ENCODE measurements at places on chromosomes 12 and 14. TPM values are rescaled to one million over a fixed set of nuclear protein-coding genes. Genes with fewer than 3 reads are reported as not detected.

ZDHHC17 gene
- total RNA-seq, result 76.7 TPM

IL26 gene
- total RNA-seq, result not detected

SLC4A8 gene
- total RNA-seq, result 13.6 TPM

GLT8D2 gene
- 35.0 TPM for total RNA-seq

RPL41 gene
- total RNA-seq, result 7,548 TPM

KIF5A gene
- total RNA-seq, result not detected

RFLNA gene
- total RNA-seq, result 4.0 TPM

ZDHHC22 gene
- total RNA-seq, result not detected

CFAP251 gene
- total RNA-seq, result 9.0 TPM

SERPINA12 gene
- not detected for total RNA-seq

LLPH gene
- 21.5 TPM for total RNA-seq

PTCSC3 gene
- total RNA-seq, result not detected

TBX3 gene
- total RNA-seq, result 51.9 TPM

TRIM9 gene
- 8.7 TPM for total RNA-seq

GPRC5D gene
- total RNA-seq, result 0.37 TPM

DNA sequence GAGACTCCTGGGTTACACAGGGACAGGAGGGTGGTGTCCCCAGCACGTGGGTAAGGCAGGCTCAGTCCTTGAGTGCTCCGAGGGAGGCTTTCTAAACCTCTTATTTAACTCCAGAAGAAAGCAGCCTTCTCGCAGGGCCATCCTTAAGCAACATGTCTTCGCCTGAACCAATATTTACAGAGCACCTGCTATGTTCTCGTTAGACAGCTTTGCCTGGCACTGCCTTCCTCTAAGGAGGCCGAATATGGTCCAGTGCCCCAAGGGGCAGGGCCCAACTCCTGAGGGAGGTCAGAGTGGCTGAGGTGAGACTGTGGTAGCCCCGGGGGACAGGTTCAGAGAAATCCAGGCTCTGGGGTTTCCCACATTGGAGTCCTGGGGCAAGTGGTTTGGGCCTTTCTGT, 2.1 kb upstream of the SCARB1 start:
- DNase-seq, result no peak
- H3K4me3 ChIP-seq, result no peak overlapping the region
- peaks cover 7% of the 10 kb centered on the region for H3K4me1 ChIP-seq

DNA sequence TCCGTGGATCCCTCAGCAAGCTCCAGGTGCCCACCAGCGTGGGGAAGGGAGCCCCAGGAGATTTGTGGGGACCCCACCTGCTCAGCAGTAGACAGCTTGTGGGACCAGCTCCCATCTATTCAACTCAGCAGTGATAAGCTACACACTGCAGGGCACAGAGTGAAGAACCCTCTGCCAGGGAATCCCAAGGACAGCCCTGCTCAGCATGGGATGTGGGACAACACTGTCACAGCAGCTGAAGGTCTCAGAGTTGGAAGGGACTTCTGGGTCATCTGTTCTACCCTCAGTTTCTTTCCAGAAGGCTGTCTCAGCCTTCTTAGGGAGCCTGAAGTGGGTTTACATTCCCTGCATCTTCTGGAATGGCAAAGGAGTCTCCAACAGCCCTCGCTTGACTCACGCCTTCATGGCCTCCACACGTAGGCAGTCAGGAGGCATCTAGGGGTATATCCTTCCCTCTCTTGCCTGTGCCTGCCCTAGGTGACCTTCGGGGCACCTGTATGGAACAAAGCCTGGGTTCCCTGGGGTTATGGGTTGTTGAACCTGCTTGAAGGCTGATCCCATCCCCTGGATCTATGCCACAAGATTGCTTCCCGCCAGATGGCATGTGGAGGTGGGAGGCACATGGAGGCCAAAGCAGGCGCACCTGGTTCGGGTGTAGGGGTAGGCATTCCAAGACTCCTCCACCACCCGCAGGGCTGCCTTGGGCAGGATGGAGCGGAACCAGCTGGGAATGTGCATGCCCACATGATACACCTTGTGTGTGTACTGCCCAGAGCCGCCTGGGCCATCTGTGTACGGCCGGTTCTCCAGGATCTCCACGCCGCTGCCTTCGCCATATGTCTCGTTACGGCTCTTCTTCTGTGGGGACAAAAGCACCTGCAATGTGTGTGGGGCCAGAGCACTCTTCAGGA, 33.0 kb downstream of the ARL6IP4 start:
- no peak overlapping the region for H3K4me3 ChIP-seq
- H3K27me3 ChIP-seq, result no peaks in the 10 kb centered on the region
- H3K4me1 ChIP-seq, result no peaks in the 10 kb centered on the region

DNA sequence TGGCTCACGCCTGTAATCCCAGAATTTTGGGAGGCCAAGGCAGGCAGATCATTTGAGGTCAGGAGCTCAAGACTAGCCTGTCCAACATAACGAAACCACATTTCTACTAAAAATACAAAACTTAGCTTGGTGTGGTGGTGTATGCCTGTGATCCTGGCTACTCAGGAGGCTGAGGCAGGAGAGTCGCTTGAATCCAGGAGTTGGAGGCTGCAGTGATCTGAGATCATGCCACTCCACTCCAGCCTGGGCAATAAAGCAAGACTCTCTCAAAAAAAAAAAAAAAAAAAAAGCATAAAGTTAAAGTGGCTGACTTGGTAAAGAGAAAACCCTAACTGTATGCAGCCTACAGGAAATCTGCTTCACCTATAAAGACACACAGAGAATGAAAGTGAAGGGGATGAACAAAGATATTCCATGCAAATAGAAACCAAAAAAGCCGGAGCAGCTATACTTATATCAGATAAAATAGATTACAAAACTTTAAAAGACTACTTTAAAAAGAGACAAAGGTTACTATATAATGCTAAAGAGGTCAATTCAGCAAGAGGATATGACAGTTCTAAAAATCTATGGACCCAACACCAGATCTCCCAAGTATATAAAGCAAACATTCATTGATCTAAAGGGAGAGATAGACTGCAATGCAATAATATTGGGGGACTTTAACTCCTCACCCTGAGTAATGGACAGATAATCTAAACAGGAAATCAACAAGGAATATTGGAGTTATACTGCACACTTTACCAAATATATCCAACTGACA, 4.1 kb downstream of the CLEC2B start:
- H3K4me1 ChIP-seq, result peaks cover 2% of the 10 kb centered on the region
- peak overlapping the region; percentile 3 for H3K4me3 ChIP-seq
- DNase-seq, result no peak
- no peak overlapping the region for H3K27ac ChIP-seq

- no peaks in the 10 kb centered on the region for H3K27me3 ChIP-seq
- peaks cover 3% of the 10 kb centered on the region for H3K36me3 ChIP-seq
- no peak overlapping the region for H3K27ac ChIP-seq
- H3K4me3 ChIP-seq, result no peak overlapping the region
- H3K4me1 ChIP-seq, result no peaks in the 10 kb centered on the region
- DNase-seq, result no peak
These were observed 16.0 kb downstream of the ULK1 start for GRCh38 chr12:131910302-131911027.

GRCh38 chr12:14611640-14612203, 44.0 kb upstream of the PLBD1 start:
- no peaks in the 10 kb centered on the region for H3K27me3 ChIP-seq
- no peaks in the 10 kb centered on the region for H3K4me1 ChIP-seq
- no peak overlapping the region for H3K27ac ChIP-seq
- H3K4me3 ChIP-seq, result no peak overlapping the region
- DNase-seq, result no peak

GRCh38 chr14:104383996-104384775, 195.4 kb upstream of the C14orf180 start:
- H3K27ac ChIP-seq, result no peak overlapping the region
- H3K4me1 ChIP-seq, result peaks cover 11% of the 10 kb centered on the region

DNA sequence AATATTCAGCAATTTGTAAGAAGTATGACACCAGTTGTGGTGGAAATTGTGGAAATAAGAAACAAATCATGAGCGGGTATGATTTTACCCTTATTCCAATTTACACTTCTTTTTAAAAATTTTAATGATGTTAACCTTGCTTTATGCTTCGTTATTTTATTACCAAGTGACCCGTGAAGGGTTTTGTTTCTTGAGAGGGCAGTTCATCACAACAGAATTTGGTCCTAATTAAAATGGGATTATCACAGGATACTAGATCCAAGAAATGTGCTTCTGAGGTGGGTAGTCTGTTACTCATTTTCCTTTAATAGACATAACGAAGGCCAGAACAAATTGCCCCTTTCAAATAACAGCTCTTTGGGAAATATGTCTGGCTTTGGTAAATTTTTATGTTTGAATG, 25.5 kb upstream of the RASSF8 start:
- no peaks in the 10 kb centered on the region for H3K27me3 ChIP-seq
- H3K4me3 ChIP-seq, result no peak overlapping the region
- peaks cover 6% of the 10 kb centered on the region for H3K4me1 ChIP-seq
- DNase-seq, result no peak
- no peaks in the 10 kb centered on the region for H3K36me3 ChIP-seq

DNA sequence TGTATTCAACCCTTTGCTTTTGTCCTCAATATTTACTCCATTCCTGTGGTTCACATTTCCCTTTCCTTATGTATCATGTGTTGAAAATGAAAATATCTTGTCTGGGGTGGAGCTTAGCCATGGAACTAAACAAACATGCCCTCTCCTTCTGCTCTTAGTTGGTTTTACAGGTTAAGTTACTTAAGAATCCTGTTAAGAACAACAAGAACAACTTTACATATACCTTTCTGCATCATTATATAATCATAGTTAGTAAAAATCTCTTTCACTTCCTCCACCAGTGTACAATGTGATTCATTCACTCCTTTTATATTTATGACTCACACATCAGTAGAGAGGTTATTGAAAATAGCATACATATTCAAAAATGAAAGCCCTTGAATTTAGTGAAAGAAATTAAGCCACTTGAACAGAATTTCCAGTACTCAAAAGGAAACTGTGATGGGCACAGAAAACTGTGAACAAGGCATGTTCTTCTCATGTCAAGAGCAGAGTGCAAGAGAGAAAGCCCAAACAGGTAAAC, 307.7 kb downstream of the CCDC91 start:
- H3K27me3 ChIP-seq, result no peaks in the 10 kb centered on the region
- peaks cover 4% of the 10 kb centered on the region for H3K4me1 ChIP-seq
- no peak for DNase-seq
- no peak overlapping the region for H3K27ac ChIP-seq
- H3K36me3 ChIP-seq, result no peaks in the 10 kb centered on the region
- no peak overlapping the region for H3K4me3 ChIP-seq

DNA sequence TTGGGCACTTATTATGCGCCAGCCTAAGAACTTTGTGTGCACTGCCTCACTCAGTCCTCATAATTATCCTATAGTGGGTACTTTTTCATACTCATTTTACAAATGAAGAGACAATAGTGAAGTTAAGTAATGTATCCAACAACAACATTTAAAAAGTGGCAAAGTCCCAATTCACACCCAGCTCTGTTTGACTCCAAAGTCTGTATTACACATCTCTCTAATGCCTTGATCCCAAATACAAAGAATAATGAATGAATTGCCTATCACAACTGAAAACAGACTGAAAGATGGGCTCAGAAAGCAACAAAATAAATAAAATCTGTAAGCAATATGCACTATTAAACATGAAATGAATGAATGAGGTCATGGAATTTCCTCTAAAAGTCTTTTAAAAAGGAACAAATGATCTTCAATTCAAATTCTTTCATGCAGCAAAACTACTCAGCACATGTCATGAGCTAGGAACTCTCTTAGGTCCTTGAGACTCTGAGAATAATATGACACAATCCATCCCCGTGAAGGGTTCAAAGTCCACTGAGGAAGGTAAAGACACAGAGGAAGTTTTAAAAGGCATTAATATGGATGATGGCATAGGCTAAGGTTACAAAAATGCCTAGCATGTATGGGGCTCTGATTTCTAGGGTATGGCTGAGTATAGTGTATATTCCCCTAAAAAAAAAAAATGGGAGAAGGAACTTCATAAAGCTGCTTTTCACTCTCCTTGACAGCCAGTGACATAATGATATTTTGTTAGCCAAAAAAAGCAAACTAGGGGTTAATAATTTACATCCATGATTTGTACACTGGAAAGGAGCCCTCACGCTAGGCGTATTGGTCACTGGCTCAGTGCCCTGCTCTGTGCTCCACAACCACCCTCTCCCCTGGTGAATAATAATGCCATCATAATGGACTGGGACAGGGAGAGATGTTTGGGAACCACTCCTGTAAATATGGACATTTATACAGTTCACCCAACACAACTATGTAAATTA, 103.4 kb downstream of the SLC2A13 start:
- no peak overlapping the region for H3K27ac ChIP-seq
- no peaks in the 10 kb centered on the region for H3K27me3 ChIP-seq
- no peak for DNase-seq
- no peak overlapping the region for H3K4me3 ChIP-seq
- no peaks in the 10 kb centered on the region for H3K36me3 ChIP-seq

GRCh38 chr12:65881965-65882413, 57.7 kb downstream of the HMGA2 start:
- no peaks in the 10 kb centered on the region for H3K36me3 ChIP-seq
- H3K27ac ChIP-seq, result peak overlapping the region; percentile 56
- H3K27me3 ChIP-seq, result no peaks in the 10 kb centered on the region
- peak; percentile 84 for DNase-seq
- H3K4me1 ChIP-seq, result peaks cover 10% of the 10 kb centered on the region

GRCh38 chr14:100709289-100710284, 17.1 kb upstream of the DLK1 start:
- DNase-seq, result peak; percentile 77
- peak overlapping the region; percentile 91 for H3K27ac ChIP-seq
- no peaks in the 10 kb centered on the region for H3K27me3 ChIP-seq
- no peaks in the 10 kb centered on the region for H3K36me3 ChIP-seq
- H3K4me3 ChIP-seq, result no peak overlapping the region

DNA sequence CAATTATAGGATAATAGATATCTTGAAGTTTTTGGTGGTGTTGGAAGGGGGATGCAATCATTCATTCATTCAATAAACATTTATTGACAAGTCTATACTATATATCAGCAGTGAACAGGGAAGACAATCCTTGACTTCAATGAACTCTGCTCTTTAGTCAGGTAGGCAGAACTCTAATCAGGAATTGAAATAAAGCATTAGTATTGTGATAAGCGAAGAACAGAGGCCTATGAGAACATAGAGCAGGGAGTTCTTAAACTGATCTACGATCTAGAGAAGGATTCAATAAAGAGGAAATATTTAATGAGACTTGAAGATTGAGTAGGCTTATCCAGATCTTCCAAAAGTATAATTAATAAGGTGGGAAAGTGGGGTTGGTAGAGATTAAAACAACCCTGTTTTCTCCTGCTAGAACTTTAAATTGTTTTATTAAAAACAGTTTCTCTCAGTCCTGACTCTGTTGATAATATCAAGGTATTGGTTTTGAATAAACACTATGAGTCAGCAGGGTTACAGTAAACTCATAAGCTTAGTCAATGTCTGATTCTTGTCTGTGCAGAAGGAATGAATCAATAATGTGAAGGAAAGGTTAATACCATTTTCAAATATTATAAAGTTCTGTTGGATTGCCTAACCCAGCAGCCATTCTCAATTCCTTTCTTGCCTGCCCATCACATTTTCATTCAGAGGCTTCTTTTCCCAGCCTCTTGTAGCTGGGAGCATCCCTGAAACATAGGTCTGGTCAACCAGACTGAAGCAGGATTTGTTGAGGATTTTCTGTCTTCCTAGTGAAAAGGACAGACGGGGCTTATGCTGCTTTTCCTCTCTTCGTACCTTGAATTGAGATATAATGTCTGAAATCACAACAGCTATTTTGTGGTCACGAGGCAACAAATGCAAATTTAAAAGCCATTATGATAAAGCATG, 38.9 kb upstream of the KTN1 start:
- H3K4me3 ChIP-seq, result no peak overlapping the region
- DNase-seq, result no peak
- H3K36me3 ChIP-seq, result no peaks in the 10 kb centered on the region
- no peaks in the 10 kb centered on the region for H3K4me1 ChIP-seq

Data from ovary (tissue), 10 donors.